Neural crest cell (in vitro differentiated cells): ENCODE measurements at places on chromosomes 5 and 9. TPM values are rescaled to one million over a fixed set of nuclear protein-coding genes. Genes with fewer than 3 reads are reported as not detected.

- H3K4me1 ChIP-seq, result peaks cover 20% of the 10 kb centered on the region
- no peaks in the 10 kb centered on the region for H3K36me3 ChIP-seq
- no peaks in the 10 kb centered on the region for H3K27me3 ChIP-seq
- DNase-seq, result no peak
- H3K27ac ChIP-seq, result no peak overlapping the region
These were observed 4.8 kb downstream of the CWC27 start for GRCh38 chr5:64773533-64773932.

- H3K36me3 ChIP-seq, result no peaks in the 10 kb centered on the region
- H3K27me3 ChIP-seq, result no peaks in the 10 kb centered on the region
- no peak overlapping the region for H3K27ac ChIP-seq
- no peak for DNase-seq
- no peak overlapping the region for H3K4me3 ChIP-seq
- H3K4me1 ChIP-seq, result peaks cover 3% of the 10 kb centered on the region
These were observed 286.3 kb downstream of the PDE4D start for GRCh38 chr5:59607138-59607765.

DNA sequence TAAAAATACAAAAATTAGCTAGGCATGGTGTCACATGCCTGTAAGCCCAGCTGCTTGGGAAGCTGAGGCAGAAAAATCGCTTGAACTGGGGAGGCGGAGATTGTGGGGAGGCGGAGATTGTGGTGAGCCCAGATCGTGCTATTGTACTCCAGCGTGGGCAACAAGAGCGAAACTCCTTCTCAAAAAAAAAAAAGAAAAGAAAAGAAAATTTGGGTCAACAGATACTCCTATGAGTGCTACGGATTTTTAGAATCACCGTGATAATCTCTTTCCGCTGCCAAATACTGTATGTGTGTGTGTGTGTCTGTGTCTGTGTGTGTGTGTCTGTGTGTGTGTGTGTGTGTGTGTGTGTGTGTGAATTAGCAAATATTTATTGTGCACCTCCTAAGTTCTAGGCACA lies 64.4 kb downstream of the ARRDC3 start:
- peaks cover 13% of the 10 kb centered on the region for H3K4me1 ChIP-seq
- H3K4me3 ChIP-seq, result no peak overlapping the region
- H3K36me3 ChIP-seq, result no peaks in the 10 kb centered on the region
- H3K27me3 ChIP-seq, result no peaks in the 10 kb centered on the region
- no peak overlapping the region for H3K27ac ChIP-seq

GRCh38 chr5:1799110-1799601 lies 481 bp downstream of the MRPL36 start:
- no peaks in the 10 kb centered on the region for H3K27me3 ChIP-seq
- peaks cover 15% of the 10 kb centered on the region for H3K36me3 ChIP-seq
- H3K4me3 ChIP-seq, result peak overlapping the region; percentile 100

The LHX2 gene
- total RNA-seq, result 0.19 TPM in 1 of 2 replicates, not detected in the other

GRCh38 chr5:135171336-135171735 lies 137.3 kb upstream of the PITX1 start:
- H3K4me1 ChIP-seq, result no peaks in the 10 kb centered on the region
- DNase-seq, result no peak
- no peaks in the 10 kb centered on the region for H3K36me3 ChIP-seq
- no peak overlapping the region for H3K4me3 ChIP-seq
- peaks cover 80% of the 10 kb centered on the region for H3K27me3 ChIP-seq

DNA sequence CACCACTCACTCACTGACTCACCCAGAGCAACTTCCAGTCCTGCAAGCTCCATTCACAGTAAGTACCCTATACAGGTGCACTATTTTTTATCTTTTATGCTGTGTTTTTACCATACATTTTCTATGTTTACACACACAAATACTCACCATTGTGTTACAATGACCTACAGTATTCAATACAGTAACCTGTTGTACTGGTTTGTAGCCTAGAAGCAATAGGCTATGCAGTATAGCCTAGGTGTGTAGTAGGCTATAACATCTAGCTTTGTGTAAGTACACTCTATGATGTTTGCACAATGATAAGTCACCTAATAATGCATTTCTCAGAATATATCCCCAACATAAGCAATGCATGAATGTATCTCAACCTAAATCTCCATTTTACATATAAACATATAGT lies 541.1 kb downstream of the NR2F1-AS1 start:
- H3K27ac ChIP-seq, result peak overlapping the region; percentile 75
- no peak overlapping the region for H3K4me3 ChIP-seq
- H3K27me3 ChIP-seq, result no peaks in the 10 kb centered on the region
- no peak for DNase-seq
- peaks cover 19% of the 10 kb centered on the region for H3K4me1 ChIP-seq

- H3K36me3 ChIP-seq, result no peaks in the 10 kb centered on the region
- H3K27ac ChIP-seq, result no peak overlapping the region
- no peaks in the 10 kb centered on the region for H3K4me1 ChIP-seq
- H3K4me3 ChIP-seq, result no peak overlapping the region
- no peaks in the 10 kb centered on the region for H3K27me3 ChIP-seq
- no peak for DNase-seq
These were observed 376.1 kb downstream of the EFNA5 start for GRCh38 chr5:107294669-107295068.

DNA sequence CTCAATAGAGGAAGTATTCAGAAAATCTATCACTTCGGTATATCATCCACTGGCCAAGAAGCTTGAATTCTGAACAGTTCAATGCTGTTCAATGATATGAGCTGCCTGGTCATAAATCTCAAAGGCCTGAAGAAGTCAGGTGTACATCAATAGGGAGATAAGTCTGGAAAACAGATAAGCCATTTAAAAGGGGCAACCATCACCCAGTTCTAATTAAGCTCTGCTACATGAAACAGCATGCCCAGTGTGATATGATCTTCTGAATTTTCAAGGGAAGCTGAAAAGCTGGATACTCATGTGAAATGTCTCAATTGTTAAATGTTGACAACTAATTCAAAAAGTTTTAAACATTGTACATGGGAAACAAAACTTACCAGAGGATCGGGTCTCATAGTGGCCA lies 2020.7 kb upstream of the WWC1 start:
- no peak overlapping the region for H3K27ac ChIP-seq
- no peaks in the 10 kb centered on the region for H3K4me1 ChIP-seq
- H3K27me3 ChIP-seq, result no peaks in the 10 kb centered on the region
- no peak overlapping the region for H3K4me3 ChIP-seq
- DNase-seq, result no peak

- no peak for DNase-seq
- H3K27me3 ChIP-seq, result peaks cover 2% of the 10 kb centered on the region
- H3K4me1 ChIP-seq, result peaks cover 10% of the 10 kb centered on the region
- no peak overlapping the region for H3K27ac ChIP-seq
- no peak overlapping the region for H3K4me3 ChIP-seq
These were observed 16.8 kb downstream of the KLF4 start for GRCh38 chr9:107472581-107473340.

DNA sequence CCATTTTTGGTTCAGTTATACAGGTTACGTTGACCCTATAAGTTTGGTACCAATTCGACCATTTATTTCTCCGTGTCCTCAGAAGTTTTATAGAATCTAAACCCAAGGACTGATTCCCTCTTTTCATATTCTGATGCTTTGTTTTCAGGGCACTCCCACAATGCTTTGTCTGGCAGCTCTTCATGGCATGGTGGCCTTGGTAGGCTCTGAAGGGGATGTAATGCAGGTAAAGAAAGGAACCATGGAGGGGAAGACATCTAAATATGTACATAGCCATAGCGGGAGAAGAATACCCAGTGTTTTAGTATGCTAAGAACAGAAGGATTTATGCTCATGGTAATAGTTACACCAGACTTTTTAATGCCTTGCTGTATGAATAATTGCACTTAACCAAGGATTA lies 82.7 kb downstream of the HACD4 start:
- no peaks in the 10 kb centered on the region for H3K27me3 ChIP-seq
- H3K27ac ChIP-seq, result no peak overlapping the region
- no peak overlapping the region for H3K4me3 ChIP-seq
- H3K36me3 ChIP-seq, result peaks cover 26% of the 10 kb centered on the region

DNA sequence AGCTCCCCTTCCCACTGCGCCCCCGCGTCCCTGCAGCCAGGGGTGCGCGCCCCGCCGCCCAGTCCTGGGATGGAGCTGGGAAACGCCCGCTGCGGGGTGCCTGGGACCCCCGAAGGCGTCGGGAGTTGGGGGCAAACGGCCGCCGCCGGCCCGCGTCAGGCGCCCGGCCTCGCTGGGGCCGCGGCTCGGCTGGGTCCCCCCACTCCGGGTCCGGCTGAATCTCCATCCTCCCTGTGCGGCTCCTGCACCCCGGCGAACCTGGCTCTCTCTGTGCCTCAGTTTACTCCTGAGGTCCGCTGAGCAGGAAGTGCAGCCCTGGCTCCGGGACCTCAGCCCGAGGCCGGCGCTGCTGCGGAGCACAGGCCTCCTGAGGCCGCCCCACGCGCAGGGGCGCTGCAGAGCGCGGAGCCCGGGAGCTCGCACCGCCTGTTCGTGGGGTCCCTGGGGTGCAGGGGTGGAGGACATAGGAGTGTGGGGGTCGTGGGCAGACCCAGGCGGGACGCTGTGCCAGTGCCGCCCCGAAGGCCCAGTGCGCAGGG lies 13.9 kb upstream of the TMEM250 start:
- H3K27me3 ChIP-seq, result peaks cover 55% of the 10 kb centered on the region
- peaks cover 5% of the 10 kb centered on the region for H3K4me1 ChIP-seq
- H3K4me3 ChIP-seq, result no peak overlapping the region
- no peak overlapping the region for H3K27ac ChIP-seq
- DNase-seq, result no peak

The COQ4 gene
- 50.8 and 51.0 TPM in 2 replicates for total RNA-seq

GRCh38 chr5:39355324-39355723 lies 9.0 kb downstream of the C9 start:
- H3K4me1 ChIP-seq, result no peaks in the 10 kb centered on the region
- no peak overlapping the region for H3K27ac ChIP-seq
- no peak for DNase-seq
